Brain microvascular endothelial cell (primary cell): ENCODE measurements at places on chromosomes 12 and 14.

- DNase-seq, result peak; percentile 24
Measured at GRCh38 chr12:22459838-22460490, 84.4 kb downstream of the C2CD5 start.

GRCh38 chr12:70960484-70960883 lies 39.9 kb upstream of the PTPRR start:
- no peak for DNase-seq

DNA sequence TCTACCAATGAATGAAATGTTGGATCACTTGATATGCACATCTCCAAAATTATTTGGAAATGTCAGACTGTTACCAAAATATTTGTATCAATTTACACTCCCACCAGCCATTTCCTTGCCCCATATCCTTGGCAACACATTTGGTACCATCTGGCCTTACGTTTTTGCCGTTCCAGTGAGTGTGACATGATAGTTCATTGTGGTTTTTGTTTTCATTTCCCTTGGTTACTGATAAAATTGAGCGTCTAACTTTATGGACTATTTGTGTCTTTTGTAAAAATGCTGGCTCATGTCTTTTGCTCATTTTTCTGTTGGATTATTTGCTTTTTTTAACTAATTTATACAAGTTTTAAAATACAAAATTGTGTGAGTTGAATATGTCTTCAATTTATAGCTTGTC lies 11.0 kb downstream of the KLHDC1 start:
- no peak for DNase-seq

- no peak for DNase-seq
Measured at GRCh38 chr12:83538361-83538965, 851.8 kb downstream of the TMTC2 start.

DNA sequence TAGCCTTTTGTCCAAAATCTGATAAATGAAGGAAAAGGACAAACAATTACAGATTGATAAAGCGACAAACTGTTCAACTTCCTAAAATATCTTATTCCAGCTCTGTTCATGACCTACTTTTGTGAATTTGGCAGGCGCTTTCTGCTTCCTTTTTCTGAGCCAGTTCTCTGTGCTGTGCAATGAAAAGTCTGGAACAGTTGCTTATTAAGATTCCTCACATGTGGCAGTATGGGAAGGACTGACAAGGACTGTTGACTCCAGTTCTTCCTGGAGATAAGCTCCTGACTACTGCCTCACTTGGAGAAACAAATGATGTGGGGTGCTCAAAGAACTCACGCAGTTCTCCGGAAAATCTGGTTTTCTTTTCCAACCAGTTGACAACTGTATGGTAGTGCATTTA lies 58.3 kb upstream of the ANP32D start:
- DNase-seq, result no peak

- no peak for DNase-seq
Measured at GRCh38 chr12:107031061-107031460, 44.1 kb upstream of the MTERF2 start.

GRCh38 chr12:102950950-102951619 lies 6.4 kb upstream of the ASCL1 start:
- DNase-seq, result no peak

DNA sequence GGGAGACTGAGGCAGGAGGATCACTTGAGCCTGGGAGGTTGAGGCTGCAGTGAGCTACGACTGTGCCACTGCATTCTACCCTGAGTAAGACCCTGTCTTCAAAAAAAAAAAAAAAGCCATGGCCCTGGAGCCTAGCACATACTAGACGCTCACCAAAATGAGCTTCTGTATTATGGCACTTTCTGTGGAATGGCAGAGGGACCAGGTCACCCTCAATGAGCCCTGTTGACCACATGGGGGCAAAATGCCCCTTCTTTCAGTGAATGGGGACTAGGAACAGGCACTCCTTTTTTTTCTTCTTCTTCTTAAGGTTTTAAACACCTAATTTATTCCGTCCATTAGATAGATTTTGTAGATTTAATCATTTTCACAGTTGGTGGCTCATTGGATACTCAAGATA lies 50.5 kb downstream of the FAM222A start:
- no peak for DNase-seq

- no peak for DNase-seq
Measured at GRCh38 chr12:29544428-29545101, 47.1 kb upstream of the OVCH1 start.

GRCh38 chr12:3431686-3432085 lies 59.3 kb upstream of the PRMT8 start:
- no peak for DNase-seq

DNA sequence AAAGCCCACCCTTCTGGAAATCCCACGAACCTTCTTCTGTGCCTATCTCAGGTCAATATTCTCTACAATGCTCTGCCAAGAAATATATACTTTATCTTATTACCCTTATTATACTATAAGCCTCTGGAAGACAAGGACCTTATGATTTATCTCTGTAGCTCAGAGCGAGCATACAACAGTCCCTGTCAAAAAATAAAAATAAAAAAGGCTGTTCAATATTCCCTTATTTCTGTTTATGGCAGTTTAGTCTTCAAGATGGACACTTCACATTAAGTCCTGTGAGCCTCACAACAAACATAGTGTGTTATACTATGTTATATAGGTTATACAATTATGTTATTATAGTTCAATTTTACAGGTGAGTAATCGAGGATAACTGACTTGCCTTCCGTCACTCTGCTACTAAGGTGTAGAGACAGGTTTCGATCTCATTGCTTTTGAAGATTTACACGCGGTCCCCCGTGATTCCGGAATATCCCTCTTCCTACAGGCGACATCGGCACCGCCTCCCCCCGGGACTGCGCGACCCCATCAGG lies 562 bp downstream of the EAPP start:
- DNase-seq, result no peak

DNA sequence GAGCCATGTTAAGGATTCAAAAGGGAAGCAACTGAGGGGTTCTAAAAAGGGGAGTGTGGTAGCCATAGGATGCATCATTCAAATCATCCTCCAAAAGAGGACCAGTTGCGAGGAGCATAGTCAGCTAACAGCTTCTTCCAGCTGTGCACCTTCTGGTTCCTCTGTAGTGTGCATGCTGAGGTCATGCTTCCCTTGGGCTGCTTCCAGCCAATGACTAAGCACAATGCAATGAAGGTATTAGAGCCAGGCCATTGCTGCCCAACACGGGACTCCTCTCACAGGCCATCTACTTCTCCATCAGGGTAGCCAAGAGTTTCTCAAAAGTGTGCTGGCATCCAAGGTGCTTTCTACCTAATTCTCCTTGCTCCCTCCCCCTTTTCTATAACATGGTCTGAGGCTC lies 69.2 kb upstream of the ARID2 start:
- peak; percentile 71 for DNase-seq

DNA sequence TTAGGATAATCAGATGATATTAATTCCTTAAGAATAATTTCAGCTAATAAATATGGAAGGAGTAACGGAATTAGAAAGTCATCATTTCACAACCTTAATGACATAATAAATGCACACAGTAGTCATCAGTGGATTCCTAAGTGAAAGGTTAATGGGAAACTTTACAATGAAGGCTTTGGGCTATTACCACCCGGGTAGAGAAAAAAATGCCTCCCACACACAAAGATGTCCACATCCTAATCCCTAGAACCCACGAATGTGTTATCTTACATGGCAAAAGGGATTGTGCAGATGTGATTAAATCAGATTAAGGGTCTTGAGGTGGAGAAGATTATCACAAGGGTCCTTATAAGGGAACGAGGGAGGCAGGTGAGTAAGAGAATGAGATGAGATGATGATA lies 5.6 kb downstream of the TMED10 start:
- no peak for DNase-seq

- no peak for DNase-seq
Measured at GRCh38 chr14:100790502-100791347, 35.2 kb upstream of the MEG3 start.

GRCh38 chr12:11561411-11561810 lies 88.1 kb upstream of the ETV6 start:
- no peak for DNase-seq

DNA sequence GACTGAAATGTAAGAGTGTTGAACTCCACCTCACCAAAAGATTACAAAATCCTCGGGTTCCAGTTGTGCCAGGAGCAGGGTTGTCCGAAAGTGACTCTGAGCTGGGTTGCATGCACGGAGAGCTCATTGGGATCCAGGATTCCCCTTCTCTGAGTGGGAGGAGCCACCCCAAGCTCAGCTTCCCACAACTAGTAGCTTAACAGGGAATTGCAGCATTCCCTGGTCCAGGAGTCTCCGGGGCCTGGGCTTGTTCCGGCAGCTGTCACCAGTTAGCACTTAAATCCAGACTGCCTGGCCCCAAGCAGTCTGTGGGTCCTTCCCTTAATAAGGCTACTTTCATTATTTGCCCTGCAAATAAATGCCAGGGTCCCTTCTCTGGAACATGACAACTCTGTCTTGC lies 50.1 kb downstream of the CD9 start:
- no peak for DNase-seq

DNA sequence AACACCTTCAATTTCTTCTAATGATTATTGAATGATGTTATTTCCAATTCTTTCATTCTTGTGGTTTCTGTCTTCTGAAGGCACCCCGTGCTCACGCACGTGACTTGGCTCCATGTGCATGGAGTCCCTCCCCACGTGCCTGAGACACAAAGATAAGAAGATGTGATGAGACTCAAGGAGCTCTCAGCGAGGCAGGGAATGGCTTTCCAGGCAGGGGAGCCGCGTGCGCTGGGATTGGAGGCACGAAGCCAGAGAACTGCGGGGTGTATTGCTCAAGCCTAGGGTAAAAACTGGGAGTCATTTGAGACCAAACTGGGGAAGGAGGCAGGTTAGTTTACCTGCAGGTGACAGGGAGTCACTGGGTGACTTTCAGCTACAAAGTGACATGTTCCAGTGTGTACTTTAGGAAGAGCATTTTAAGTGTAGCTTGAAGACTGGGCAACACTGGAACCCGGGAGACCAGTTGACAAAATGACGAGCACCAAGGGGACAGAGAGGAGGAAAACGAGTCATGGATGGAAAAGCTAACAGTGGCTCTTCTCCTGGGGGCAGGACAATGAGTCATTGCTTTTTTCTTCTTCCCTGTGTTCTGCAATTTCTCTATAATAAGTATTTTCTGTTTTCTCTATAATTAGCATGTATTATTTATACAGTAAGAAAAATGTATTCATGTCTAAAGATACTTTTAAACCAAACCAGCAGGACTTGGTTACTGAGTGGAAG lies 311.7 kb upstream of the FKBP4 start:
- DNase-seq, result no peak

DNA sequence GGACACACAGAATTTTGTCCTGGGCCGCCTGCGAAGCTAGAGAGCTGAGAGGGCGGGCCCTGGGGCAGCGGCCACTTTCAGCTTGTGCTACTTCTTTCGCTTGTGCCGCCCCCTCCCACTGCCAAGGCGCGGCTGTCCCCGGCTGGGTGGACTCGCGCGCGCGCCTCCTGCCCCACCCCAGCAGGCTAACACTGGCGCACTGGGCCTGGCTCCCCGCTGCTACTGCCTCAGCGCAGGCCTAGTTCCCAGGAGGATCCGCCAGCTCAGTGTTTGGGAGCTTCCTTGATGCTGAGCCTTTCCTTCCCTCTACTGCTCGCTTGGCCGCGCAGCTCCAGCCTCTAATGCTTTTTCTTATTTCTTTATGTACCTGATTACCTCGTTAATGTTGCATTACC lies 27.4 kb upstream of the METAP2 start:
- peak; percentile 29 for DNase-seq

DNA sequence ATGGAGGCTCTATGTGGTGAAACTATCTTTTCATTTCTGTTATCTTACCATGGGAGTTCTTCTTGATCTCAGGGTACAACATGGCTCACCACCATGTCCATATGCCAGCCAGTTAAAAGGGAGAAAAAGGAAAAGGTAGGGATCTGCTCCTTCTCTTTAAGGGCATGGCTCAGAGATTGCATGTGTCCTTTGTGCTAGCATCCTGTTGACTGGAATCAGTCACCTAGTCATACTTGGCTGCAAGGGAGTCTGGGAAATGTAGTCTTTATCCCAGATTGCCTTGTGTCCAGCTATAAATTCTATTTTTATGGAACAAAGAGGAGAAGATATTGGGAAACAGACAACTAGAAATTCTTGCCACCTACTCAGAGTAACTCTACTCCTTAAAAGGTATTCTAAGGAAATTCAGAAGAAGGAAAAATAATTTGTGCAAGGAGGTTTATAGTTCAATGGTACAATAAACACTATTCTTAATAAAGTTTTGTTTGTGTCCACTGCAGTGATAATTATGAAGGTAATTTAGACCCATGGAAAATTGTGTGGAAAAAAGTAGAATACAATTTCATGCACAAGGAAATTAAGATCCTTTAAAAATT lies 86.4 kb upstream of the RPH3A start:
- no peak for DNase-seq

- DNase-seq, result no peak
Measured at GRCh38 chr12:42486407-42486806, 103.1 kb downstream of the PRICKLE1 start.

GRCh38 chr12:106042037-106042436 lies 96.7 kb downstream of the NUAK1 start:
- no peak for DNase-seq
